ENCODE measurements at places on chromosomes 5 and 9. TPM values are rescaled to one million over a fixed set of nuclear protein-coding genes. Genes with fewer than 3 reads are reported as not detected.

The PLCXD3 gene
- total RNA-seq, result not detected

The IL17B gene
- total RNA-seq, result not detected

The BNIP1 gene
- 17.9 TPM for total RNA-seq

The NEUROG1 gene
- not detected for total RNA-seq

The BRINP1 gene
- total RNA-seq, result not detected

The PPP1R2B gene
- not detected for total RNA-seq

The PCDH1 gene
- total RNA-seq, result not detected

The AKNA gene
- total RNA-seq, result 203 TPM

The PRR7 gene
- 12.8 TPM for total RNA-seq

The DMXL1 gene
- 86.8 TPM for total RNA-seq

The ST6GALNAC4 gene
- total RNA-seq, result 118 TPM

The SCGB3A2 gene
- total RNA-seq, result not detected

The TMEM174 gene
- total RNA-seq, result not detected

The ORM2 gene
- not detected for total RNA-seq

The COL27A1 gene
- not detected for total RNA-seq

The IL9 gene
- not detected for total RNA-seq
